Muscle of leg (tissue), 16 donors: ENCODE measurements at places on chromosomes 11 and 22. TPM values are rescaled to one million over a fixed set of nuclear protein-coding genes. Genes with fewer than 3 reads are reported as not detected.
A peak's percentile ranks its signal among the peaks of the same experiment; 100 is the strongest.

DNA sequence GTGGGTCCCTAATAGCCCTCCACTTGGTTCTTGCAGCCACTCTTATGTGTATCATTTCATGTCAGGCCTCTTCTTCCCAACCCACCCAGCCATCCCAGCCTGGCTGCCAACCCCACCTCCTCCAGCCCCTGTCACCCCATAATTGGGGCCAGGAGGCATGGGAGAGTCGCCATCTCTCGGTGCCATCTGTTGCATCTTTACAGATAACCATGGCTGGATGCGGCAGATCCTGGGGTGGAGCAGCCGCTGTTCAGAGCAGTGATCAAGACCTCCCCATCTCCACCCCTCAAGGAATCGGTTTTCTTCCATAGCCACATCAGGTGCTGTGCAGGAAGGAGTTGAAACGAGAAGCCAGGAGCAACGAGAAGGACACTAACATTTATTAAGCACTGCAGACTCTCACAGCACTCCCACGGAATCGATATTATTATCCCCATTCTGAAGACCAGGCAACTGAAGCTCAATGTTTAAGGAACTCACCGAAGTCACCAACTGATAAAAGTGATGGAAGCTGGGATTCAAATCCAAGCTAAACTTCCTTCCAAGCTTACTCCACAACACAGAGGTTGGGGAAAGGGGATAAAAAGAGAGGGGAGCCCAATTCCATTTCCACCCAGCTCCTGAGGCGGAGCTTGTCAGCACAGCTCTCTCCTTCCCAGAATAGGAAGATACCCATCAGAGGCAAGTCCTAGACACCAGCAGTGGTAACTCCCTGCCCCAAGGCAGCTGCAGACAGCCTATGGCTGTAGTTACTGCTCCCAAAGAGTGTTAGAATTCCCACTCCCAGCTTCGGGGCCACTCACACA is 2.7 kb downstream of the SLC43A1 start:
- DNase-seq, result no peak

GRCh38 chr11:64759722-64760719 is at the start of gene PYGM:
Gene PYGM (minus strand): TSS chr11:64759974. CDS start chr11:64759898, 76 bp downstream.
- DNase-seq, result peak; percentile 96

Gene OR10D3
- under 0.01 TPM for total RNA-seq

GRCh38 chr22:45991098-45991497 is 14.1 kb upstream of the WNT7B start:
- peak; percentile 67 for DNase-seq

Gene NCF4
- total RNA-seq, result 5.9 TPM

DNA sequence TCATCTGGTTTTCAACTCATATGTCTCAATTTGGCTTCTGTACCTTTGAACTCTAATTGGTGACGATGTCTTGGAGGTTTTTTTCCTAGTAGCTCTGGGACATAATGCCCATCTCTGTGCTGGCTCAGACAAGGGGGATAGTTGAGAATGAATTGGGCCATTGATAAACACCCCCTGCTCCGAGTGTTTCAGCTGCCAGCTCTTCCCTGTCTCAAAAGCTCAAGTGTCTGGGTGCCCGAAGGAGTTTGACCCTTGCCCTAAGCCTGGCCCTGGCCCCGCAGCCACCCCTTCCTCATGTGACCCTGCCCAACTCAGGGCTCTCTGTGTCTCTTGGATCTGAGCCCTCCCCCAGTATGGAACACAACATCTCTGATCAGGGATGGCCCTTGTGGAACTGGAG is 3.0 kb downstream of the INSC start:
- DNase-seq, result peak; percentile 17

Gene APOBEC3B
- 1.7 TPM for total RNA-seq

Gene PRG3
- total RNA-seq, result 0.22 TPM

DNA sequence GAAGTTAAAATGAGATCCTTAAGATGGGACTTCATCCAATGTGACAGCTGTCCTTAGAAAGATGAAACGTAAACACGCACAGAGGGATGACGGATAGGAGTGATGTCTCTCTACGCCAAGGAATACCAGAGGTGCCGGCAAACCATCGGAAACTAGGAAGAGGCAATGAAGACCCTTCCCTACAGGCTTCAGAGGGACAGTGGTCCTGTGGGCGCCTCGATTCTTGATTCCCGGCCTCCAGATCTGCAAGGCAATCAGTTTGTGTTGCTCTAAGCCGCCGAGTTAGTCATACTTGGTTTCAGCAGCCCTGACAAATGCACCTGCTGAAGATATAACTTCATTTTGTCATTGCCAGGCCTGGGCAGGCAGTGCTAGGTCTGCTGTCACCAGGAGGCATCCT is 1455.1 kb downstream of the TBC1D22A start:
- DNase-seq, result no peak

- DNase-seq, result peak; percentile 67
Measured at GRCh38 chr11:107180236-107180635, 162.0 kb upstream of the GUCY1A2 start.

Gene FAM180B
- 2.9 TPM for total RNA-seq

- no peak for DNase-seq
Measured at GRCh38 chr11:121374286-121374985, 77.7 kb upstream of the SORL1 start.

Gene DDI1
- not detected for total RNA-seq

- DNase-seq, result no peak
Measured at GRCh38 chr11:128891913-128892398, 800 bp downstream of the KCNJ5 start.

DNA sequence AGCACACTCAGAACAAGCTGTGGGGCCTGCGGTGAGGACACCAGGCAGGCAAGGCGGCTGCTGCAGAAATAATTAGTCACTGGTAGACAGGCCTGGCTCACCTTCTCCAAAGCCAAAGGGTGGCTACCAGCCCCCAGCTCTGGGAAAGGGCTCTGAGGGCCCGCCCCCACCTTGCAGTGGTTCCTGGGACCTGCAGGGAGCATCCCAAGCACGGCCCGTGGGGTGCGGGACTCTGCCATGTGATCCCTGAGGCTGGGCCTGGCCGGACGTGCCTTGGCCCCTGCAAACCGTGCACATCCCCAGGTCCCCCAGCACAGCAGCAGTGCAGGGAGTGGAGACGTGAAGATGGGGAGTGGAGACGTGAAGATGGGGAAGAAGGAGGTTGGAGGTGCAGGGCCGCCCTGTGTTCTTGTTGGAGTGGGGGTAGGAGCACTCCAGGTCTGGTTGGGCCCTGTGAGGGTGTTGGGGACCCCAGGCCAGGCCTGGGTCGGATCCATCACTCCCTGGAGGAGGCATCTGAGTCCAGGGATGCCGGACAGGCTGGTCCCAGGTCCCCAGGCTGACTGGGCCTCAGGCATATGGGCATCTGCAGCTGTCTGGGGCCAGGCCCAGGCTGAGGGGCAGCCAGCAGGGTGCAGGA is 41.9 kb downstream of the RTN4R start:
- DNase-seq, result no peak

DNA sequence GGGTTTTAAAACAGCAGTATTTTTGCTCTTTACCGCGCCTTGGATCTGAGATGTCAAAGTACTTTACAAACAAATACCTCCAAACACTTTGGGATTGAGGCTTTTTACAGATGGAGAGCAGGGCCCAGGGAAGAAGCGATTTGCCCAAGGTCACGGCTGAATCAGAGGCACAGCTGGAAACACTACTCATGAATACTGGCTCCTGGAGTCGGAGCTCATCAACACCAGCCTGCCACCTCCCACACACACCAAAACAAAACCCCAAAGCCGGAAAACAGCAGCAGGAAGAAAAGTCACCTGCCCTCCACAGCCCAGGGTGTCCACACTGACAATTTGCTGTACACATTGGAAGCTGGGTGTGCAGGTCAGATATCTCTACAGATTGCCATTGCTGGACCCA is 339.4 kb downstream of the CADM1 start:
- no peak for DNase-seq

GRCh38 chr11:119114351-119114750 is 7.0 kb upstream of the HINFP start:
- DNase-seq, result no peak

GRCh38 chr11:70908223-70908622 is 344.2 kb downstream of the SHANK2 start:
- peak; percentile 26 for DNase-seq

DNA sequence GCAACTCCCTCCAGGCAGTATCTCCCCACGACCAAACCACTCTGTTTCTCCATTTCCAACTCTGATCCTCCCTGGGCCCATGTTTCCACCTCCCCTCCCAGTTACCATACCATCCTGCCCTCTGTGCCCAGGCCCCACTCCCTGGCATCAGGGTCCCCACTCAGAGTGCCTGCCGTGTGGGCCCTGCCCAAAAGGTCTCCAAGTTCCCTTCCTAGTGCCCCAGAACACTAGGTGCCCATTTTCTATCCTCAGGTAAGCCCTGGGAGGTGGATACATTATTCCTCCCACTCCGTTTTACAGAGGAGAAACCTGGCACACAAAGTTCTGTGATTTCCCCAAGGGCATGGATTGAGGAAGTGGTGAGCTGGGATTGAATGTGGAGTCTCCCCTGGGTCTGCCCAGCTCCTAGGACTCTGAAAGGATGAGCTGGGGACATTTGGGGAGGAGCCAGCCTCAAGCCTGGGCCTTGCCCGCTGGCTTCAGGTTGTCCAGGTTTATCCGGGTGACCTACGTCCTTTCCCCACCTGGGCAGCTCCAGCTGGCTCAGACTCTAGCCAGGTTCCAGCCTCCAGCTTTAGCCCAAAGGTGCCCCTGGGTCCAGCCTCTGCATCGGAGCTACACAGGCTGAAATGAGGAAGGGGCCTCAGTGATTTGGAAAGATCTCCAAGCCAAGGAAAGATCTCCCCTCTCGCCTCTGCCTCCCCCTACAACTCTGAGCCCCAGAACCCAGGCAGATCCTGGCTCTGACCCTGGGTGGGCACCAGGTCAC is 2.2 kb upstream of the GSTT4 start:
- DNase-seq, result no peak

- DNase-seq, result no peak
Measured at GRCh38 chr11:95365348-95365747, 134.3 kb upstream of the SESN3 start.

GRCh38 chr11:128463979-128464378 is 123.4 kb downstream of the ETS1 start:
- DNase-seq, result no peak

DNA sequence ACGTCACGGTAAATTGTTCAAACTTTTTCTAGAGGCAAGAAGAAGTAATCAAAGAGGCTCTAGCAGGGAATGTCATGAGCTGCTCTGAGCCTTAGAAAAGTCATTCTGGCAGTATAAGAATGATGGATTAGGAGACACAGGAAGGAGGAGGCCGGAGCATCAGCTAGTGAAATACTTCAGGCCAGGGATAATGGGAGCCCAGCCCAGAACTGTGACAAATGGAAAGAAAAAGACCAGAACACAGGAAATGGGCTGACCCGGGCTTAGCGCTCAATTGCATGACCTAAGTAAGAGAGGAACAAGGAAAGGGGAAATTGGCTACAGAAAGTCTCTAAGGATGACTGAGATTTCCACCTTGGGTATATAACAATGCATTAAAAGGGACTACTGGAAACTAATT is 108.6 kb downstream of the LARGE1 start:
- peak; percentile 99 for DNase-seq

- no peak for DNase-seq
Measured at GRCh38 chr11:9568161-9568853, 5.2 kb upstream of the WEE1 start.

DNA sequence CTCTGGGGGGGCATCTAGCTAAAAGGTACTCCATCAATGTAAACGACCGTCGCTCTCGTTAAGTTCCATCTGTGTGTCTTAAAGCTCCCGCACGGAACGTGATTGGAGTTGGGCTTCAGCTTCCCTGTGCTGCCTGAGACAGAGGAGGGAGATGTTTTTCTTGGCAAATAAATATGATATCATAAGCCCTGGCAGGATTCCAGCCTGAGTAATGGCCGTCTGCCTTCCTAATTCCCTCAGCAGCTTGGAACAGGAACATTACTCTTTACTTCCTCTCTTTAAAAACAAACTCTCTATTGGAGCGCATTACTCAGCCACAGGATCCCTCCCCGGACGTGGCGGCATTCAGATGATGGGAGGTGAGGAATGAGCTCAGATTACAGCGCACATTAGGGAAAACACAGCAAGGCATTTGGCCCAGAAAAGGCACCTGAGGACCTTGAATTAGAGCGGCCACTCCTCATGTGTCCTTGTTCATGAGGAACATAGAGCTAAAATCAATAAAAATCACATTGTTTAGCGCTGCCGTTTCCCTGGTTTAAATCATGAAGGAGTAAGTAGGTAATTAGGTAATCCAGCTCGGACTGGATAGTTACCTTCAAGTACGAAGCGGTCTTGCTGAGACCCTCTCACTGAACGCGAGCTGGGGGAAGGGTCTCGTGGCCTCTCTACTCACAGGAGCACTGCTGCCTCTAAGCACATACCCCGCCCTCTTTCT is 230.4 kb downstream of the ST3GAL4 start:
- DNase-seq, result peak; percentile 97

GRCh38 chr11:95450547-95451123 is 219.6 kb upstream of the SESN3 start:
- DNase-seq, result peak; percentile 53

DNA sequence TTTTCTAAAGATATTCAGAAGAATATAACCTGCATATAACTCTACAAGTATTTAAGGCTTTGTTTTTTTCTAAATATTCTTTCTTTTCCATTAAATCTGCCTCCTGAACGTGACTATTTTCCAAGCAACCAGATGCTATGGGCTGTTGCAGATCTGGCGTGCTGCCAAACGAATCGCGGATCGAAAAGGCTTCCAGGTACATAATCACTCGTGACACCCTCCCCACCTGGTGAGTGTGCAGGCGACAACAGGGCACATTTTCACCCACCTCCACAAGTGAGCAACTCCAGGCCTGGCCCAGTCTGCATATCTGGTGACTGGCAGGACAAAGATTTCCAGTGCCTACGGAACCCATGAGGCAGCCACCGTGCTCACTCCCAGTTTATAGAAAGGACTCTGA is 660.1 kb downstream of the OPCML start:
- DNase-seq, result no peak

DNA sequence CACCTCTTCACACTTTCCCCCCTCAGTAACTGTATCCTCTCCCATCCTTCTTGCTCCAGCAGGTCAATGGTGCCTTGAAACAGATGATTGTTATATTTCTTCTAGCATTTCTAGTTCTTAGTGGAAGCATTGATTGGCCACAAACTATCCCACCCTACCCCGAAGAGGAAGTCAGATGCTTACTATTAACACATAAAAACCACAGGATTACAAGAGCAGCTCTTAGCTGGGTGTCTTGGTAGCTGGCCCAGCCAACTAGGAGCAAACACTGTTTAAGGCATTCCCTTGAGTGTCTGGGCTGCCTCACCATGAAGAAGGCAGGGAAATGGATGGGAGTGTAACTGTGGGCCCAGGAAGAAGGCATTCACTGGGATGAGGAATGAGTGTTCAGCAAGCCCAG is 176.6 kb downstream of the GRIK4 start:
- DNase-seq, result no peak
